ENCODE measurements at places on chromosomes 2 and 18.

DNA sequence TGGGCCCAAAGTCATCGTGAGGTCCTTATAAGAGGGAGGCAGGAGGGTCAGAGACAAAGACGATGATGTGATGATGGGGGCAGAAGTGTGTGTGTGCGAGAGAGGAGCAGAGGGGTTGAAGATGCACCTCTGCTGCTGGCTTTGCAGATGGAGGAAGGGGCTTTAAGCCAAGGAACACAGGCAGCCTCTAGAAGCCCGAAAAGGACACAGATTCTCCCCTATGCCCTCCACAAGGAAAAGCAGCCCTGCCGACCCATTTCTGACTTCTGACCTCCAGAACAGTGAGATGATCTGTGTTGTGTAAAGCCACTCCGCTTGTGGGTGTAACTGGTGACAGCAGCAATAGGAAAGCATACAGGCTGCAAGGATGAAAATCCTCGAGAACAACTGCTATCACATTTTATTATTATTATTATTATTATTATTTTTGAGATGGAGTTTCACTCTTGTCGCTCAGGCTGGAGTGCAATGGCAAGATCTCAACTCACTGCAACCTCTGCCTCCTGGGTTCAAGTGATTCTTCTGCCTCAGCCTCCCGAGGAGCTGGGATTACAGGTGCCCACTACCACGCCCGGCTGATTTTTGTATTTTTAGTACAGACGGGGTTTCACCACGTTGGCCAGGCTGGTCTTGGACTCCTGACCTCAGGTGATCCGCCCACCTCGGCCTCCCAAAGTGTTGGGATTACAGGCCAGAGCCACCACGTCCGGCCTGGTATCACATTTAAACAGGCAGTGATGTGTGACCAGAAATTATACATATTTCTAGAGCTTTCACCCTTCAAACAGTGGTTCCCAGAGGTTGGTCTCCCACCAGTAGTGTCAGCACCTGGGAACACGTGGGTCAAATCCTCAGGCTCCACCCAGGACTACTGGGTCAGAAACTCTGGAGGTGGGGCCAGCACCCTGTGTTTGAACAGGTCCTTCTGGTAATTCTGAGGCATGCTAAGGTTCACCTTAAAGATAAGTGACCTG lies 170.5 kb downstream of the TGIF1 start:
- no peak for DNase-seq

DNA sequence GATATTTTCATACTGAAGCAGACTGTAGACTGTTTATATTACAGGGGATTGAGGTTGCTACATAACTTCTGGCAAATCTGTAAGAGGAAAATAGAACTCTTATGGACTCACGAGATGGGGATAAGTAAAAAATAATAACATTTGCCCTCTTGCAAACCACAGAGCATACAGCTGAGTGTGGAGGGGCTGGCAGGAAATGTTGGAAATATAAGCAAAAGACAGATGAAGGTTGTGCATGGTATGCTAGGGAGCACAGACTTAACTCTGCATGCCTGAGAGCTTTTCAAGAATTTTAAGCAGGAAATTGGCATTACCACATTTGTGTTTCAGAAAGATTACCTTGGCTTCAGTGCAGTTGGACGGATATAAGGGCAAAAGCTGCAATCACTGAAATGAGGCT lies 411.1 kb downstream of the RAD51AP2 start:
- no peak for DNase-seq

DNA sequence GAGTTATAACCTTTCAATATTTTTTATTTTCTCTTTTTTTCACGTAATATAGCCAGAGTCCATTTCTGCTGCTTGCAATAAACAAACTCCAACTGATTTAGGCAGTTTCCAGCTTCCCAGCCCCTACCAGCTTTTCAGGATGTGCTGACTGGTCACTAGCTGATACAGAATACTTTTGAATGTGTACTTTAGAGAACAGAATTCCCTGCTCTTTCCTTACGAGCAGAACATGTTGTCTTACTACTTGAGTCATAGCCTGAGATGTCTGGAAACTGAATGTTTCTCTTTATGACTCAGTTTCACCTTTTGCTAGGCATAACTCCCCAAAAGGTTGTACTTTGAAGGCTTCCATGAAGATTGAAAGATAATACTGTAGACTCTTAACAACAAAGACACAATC lies 44.5 kb upstream of the KCNE4 start:
- no peak for DNase-seq

DNA sequence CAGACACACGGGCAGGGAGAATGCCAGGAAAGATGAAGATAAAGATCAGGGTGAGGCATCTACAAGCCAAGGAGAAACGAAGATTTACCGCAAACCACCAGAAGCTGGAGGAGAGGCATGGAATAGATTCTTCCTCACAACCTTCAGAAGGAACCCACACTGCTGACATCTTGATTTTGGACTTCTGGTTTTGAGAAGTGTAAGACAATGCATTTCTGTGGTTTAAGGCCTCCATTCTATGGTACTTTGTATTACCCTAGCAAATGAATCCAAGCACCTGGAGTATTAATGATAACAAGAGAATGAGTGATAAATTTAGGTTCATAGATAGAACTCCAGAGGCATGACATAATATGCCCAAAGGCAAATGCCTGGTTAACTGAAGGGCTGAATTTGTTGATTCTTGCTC lies 11.8 kb upstream of the FN1 start:
- no peak for DNase-seq

- no peak for DNase-seq
Observed at GRCh38 chr18:49082714-49083688, 132.2 kb upstream of the SMAD7 start.

DNA sequence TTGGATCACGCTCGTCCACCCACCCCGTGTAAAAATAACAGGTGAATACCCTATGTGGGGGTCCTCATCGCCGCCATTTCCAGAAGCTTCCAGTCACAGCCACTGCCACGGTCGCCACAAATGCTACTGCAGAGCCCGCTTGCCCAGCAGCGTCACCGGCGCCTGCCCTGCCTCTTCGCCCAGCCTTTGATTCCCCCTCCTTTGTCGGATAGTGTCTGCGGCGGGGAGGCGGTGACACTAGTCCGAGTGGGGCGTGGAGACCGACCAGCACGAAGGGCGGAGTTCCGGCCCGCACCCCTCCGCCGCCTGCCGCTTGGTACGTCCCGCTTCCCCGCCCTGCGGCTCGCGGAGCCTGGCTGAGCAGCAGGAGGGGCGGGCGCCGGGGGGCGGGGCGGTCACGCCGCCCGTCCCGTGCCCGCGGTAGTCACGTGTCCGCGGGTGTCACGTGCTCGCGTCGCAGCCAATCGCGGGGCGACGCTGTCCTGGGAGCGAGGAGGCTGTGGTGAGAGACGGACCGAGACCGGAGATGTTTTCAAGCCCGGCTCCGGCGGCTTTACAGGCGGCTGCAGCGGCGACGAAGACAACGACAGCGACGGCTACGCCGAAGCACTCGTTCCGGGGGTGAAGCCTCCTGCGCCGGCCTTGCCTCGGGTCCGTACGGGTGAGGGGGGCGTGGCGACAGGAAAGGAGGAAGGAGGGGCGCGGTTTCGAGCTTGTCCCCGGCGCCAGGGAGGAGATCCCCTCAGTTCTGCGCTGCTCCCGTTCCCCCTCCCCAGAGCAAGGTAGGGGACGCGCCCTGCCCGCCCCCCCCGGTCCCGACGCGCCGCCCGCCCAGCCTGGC lies at the start of gene ANKRD12:
ANKRD12 (plus strand) TSS at position 467 of the 841 bp plus-strand sequence. CDS start 45,652 bp downstream, outside the sequence.
- peak; percentile 96 for DNase-seq
